ENCODE measurements at places on chromosomes 7 and 10.

DNA sequence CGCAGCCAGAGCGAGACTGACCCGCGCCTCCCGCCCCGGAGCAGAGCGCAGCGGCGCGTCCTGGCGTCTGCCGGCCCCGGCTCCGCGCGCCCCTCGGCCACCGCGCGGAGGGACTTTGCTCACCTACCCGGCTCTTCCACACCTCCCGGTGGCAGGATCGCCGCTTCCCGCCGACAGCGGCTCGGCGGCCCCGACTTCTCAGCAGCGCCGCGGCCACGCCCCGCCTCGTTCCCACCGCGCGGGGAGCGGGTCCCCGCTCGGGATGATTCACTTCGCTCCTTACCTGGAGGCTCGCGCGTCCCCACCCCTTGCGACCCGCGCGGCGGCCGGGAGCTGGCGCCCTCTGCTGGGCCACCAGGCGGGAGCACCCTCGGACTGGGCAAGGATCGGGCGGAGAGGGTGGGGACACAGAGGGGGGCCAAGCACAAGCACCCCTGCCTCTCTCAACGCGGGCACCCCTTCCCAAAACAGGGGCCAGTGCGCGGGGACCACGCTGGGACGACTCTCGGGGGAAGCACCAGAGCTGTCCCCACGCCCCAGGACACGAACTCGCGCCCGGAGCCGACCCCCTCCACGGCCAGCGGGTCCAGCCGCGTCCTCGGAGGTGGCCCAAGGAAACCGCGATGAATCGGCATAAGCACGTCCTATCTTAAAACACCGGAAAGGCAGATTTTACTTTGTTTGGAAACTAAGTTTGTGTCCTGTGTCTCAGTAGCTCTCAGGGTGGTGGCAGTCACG is 101.0 kb upstream of the SVIL start:
- peak; percentile 78 for DNase-seq

DNA sequence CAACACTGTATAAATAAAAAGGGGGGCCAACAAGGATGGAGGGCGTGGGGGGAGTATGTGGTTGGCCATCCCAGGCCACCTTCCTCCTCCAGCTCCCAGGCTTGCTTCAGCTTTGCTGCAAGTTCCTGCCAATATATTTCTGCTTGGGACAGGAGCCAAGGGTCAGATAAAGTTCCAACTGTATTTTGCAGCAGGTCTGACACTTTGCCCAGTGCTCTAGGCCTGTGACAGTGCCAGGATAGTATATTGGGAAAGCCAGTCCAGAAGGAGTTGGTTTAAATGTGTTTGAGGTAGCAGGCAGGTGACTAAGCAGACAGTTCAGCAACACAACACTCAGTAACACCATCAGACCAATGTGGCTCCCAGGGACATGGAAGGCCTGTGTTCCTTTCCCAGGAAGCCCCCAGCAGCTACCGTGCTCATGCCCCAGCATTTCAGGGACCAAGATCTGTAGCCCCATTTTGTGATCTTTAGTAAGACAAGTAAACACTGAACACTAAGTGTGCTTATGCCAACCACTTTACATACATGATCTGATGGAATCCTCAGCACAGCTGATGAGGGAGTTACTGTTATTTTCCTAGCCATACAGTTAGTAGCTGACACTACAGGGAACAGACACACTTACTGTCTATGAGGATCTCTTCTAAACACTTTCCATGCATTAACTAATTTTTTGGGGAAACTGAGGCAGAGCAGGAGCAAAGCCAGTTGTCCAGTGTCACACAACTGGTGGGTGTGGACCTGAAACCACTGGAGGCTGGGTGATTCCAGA is 38.9 kb downstream of the DNAJB12 start:
- no peak for DNase-seq

- no peak for DNase-seq
These were observed 85.3 kb downstream of the ZNF33B start for GRCh38 chr10:42553064-42553407.

GRCh38 chr10:118246332-118247295 is 95.5 kb downstream of the FAM204A start:
- no peak for DNase-seq

- no peak for DNase-seq
These were observed 562.1 kb downstream of the DNAJB6 start for GRCh38 chr7:157898802-157899505.

DNA sequence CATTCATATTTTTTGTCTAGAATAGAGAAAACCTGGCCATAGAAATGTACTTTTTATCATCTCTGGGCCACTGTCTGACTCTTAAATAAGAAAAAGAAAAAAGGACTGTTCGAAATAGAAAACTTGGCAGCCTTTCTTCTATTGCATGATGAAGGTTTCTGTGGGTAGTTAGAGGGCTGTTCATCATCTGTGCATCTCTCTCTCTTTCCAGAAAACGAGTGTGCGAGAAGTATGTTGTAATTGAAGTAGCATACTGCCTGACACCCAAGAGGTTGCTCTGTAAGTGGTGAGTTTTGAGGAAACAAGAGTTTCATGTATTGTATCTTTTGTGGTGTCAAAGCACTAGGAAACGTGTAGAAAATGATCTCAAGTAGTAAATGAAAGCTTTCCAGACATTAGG is 343.2 kb upstream of the TMEM229A start:
- no peak for DNase-seq

GRCh38 chr7:36750451-36750850 is 26.2 kb upstream of the AOAH start:
- DNase-seq: no peak

DNA sequence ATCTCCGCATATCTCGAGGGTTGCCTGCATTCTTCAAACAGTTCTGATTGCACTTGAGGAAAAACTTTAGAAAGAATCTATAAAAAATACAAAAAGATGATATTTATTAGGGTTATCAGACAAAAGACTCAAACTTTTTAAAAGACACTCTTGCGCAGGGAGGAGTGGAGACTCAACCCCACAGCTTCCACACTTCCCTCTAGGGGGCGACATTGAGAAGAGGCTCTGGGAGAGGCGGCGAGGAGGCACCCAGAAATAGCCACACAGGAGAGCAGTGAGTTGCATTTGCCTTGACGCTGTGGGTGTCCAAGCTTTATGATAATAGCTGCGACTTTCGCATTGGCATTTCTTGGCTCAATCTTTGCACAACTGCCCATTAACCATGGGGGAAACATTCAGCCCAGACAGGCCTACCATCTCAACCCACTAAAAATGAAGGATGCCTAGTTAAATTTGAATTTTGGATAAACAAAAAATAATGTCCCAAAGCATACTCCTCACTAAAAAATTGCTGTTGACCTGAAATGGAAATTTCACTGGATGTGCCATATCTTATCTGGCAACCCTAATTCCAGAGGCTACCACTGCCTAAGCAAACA is 86.2 kb downstream of the EBF3 start:
- DNase-seq: peak; percentile 1

GRCh38 chr7:28588602-28589001 is 176.3 kb downstream of the CREB5 start:
- no peak for DNase-seq

DNA sequence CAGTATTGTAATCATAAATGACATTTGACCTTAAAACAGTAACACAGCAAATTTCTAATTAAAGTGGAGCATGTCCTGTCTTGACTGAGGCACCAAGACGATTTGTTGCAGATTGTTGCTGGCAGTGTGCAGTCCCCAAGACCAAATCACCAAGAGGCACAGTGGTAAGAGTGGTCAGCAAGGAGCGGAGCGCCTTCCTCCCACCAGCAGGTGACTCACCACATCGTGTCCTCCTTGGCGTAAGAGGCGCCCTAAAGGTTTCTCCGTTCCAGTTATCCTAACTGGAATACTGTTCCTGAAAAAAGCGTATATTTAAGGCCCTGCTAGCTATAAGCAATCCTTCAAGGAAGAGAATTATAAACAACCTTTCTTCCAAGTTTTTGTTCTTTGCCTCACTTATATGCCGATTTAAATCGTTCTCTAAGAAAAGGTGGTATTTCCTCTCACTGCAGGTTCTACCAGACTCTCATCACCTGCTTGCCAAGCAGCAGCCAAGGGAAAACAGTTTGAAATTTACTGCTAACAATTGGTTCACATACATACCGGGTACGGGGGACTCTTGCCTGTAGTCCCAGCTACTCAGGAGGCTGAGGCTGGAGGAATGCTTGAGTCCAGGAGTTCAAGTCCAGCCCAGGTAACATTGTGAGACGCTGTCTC is 10.7 kb upstream of the REPIN1 start:
- no peak for DNase-seq

DNA sequence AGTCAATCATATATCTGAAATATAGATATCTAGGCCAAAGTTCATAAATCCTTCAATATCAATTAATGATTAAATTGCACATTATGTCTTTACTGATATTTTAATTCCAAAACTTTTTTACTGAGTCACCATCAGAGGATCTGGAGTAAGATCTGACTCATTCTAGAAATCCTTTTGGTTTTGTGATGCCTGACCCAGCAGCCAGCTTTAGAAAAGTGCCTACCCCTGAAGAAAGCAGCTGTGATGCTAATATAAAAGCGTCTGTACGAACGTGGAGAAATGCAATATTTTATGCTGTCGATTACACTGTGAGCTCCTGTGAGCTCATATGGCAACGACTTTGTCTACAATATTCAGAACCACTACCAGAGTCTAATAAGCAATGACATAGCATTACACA is 142.5 kb upstream of the LRRTM3 start:
- no peak for DNase-seq

Measured in stimulated activated naive CD4-positive, alpha-beta T cell treated with Interleukin-2 at 50 U/mL for 16 hours (primary cell).